ENCODE measurements at places on chromosomes 12 and 14.
A peak's percentile ranks its signal among the peaks of the same experiment; 100 is the strongest.

DNA sequence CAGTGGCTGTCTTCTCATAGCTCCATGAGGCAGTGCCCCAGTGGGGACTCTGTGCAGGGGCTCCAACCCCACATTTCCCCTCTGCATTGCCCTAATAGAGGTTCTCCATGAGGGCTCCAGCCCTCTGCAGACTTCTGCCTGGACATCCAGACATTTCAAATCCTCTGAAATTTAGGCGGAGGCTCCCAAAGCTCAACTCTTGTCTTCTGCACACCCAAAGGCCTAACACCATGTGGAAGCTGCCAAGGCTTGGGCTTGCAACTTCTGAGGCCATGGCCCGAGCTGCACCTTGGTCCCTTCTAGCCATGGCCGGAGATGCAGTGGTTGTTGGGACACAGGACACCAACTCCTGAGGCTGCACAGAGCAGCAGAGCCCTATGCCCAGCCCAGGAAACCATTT, 20.5 kb upstream of the PPP2R5C start:
- DNase-seq, result no peak

- DNase-seq, result no peak
Measured at GRCh38 chr14:51901475-51902024, 41.1 kb downstream of the GNG2 start.

- DNase-seq, result no peak
Measured at GRCh38 chr12:57783466-57783801, 847 bp downstream of the TSFM start.

- DNase-seq, result no peak
Measured at GRCh38 chr12:124613151-124613585, 45.8 kb upstream of the NCOR2 start.

GRCh38 chr12:99618657-99619056, 28.9 kb upstream of the GARIN6 start:
- DNase-seq, result no peak

DNA sequence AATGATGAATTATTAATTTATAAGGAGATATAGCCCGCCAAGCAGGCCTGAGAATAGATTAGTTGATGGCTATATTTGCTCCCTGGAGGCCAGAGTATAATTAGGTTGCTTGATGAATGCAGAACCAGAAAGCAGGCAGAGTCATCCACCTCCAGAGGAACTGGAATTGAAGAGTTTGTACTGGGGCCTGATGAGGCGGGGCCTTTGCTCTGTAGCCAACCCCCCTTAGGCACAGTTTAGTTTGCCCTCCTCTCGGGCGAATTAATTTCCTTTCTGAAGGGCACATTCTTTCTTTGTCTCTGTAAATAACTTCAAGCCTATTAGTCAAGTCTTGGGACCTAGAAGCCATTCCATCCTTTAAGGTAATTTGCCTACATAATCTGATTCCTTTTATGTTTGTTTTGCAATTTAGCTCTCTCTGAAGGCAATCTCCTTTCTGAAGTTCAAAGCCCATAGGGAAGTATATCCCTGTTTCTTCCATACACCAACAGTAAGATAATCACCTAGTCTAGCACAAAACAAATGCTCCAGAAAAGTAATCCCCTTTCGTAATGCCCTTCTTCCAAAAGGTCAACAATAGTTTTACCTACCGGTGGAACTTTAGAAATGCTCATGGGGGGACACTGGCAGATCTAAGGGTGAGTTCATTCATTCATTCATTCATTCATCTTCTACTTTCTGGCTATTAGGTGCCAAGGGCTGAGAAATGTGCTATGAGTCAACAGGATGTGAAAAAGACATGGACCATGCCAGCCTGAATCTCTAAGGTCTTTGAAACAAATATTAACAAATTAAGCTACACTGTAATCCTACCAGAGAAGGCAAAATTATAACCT, 84.8 kb upstream of the NUDT4 start:
- DNase-seq, result no peak

DNA sequence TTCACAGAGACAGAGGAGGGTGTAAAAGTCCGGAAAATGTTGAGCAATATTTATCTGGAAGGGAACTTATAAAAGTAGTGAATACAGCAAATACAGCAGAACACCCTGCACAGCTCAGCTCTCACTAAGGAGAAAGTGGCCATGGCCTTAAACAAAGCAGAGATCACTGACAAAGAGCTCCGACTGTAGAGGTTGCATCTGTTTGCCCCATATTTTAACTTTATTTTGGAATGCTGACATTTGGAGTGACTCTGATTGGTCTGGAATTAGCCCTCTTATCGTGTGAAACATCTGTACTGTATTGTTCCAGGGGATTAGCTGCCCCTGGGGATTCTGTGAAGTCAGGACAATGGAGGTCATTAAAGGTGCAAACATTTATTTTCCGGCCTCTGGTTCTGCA, 1275.7 kb upstream of the FLRT2 start:
- DNase-seq, result no peak

GRCh38 chr14:23486036-23486435, 16.5 kb downstream of the NGDN start:
- DNase-seq, result no peak

GRCh38 chr14:74756326-74756725, 6.8 kb upstream of the YLPM1 start:
- no peak for DNase-seq

- no peak for DNase-seq
Measured at GRCh38 chr12:127619869-127620734, 646.9 kb upstream of the TMEM132C start.

DNA sequence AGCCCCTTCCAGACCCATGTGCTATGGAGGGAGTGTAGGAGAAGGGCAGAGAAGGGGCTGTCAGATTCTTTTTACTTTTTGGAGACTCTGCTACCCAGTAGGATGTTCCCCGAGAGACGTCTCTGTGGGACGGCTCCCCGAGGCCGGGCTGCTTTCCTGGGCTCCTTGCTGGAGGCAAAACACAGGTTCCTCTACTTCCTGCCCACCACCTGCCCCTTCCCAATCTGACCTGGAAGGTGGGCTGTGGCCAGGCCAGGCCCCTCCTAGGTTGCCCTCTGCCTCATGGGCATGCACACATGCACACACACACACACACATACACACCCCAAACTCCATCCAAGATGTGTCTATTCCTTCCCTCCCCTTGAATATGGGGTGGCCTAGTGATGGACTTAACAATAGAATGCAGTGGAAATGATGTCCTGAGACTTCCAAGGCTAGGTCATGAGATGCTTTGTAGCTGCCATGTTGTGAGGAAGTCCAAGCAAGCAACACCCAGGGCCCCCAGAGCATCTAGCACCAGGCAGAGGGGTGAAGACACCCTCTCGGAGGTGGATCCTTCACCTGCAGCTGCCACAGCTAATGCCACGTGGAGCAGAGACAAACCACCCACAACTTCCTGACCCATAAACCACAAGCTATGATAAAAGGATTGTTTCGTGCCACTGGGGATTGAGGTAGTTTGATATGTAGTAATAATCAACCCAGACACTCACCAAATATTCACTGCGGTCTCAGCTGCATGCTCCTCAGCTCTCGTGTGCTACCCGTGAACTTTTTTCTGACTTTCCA, 1.6 kb upstream of the ASB2 start:
- DNase-seq, result no peak

GRCh38 chr14:69559581-69560011, 15.1 kb downstream of the CCDC177 start:
- no peak for DNase-seq

- DNase-seq, result no peak
Measured at GRCh38 chr12:44334347-44334746, 498.5 kb downstream of the TMEM117 start.

DNA sequence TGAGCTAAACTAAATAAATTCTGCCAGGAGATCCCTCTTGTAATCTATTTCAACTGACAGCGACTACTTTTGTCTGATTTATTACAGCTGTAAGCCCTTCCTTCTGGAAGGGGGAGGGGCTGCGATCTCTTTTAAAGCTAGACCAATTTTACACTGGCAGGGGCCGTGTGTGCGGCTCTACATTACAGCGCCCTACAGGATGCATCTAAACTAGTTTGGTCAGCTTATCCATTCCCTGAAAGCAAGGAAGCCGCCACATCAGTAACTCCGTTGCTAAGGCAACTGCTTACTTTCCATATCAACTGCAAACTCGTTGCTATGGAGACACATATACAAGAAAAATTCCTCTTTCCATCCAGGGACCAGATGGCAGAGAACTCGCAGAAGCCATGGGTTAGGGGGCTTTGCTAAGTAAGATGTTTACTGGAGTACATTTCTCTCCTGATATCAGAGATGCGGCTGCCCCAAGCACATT, 17.4 kb downstream of the FOXN3 start:
- no peak for DNase-seq

DNA sequence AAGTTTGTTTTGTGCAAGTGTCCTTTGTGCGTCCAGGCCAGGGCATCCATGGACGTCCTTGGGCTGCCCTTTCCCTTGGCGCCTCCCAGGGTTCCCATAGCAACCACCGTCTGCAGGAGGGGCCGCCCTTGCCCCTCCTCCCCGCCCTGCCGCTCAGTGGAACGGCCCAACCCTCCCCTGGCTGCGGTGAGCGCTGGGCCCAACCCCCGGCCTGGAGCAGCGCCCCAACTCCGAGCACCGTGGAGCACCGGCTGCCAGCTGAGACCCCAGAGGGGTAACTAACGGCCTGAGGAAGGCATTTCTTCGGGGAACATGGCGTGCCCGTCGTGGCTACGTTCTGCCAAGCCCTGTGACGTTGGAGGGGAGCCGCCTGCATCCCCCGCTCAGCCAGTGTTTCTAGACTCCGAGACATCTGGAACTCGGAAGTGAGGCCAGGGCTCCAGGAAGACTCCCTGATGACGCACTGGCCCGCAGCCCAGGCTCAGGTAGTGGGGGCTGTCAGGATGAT, 5.3 kb upstream of the ACACB start:
- DNase-seq, result peak; percentile 51

GRCh38 chr14:76975812-76976211, 52.7 kb downstream of the IRF2BPL start:
- DNase-seq, result no peak

GRCh38 chr14:61950340-61950739, 188.1 kb downstream of the SNAPC1 start:
- no peak for DNase-seq

DNA sequence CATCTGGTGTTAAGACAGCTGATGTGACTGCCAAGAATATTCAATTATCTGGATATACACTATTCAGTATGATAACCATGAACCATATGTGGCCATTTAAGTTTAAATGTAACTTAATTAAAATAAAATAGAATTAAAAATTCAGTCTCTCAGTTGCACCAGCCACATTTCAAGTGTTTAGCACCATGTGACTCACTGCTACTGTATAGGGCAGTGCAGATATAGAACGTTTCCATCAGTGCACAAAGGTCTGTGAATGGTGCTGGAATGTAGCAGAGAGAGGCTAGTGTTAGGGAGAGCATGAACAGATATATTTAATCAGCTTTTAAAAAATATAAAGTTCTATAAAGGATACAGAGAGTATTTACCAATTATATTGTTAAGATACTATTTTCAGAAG, 28.7 kb downstream of the ARID4A start:
- DNase-seq, result no peak

GRCh38 chr12:121805171-121806008, 1.6 kb downstream of the SETD1B start:
- peak; percentile 58 for DNase-seq

- DNase-seq, result no peak
Measured at GRCh38 chr14:68822132-68822651, 29.3 kb upstream of the ZFP36L1 start.

GRCh38 chr12:7162691-7163114, 26.8 kb upstream of the PEX5 start:
- DNase-seq, result peak; percentile 29

- DNase-seq, result no peak
Measured at GRCh38 chr12:112482733-112483132, 64.0 kb downstream of the PTPN11 start.

DNA sequence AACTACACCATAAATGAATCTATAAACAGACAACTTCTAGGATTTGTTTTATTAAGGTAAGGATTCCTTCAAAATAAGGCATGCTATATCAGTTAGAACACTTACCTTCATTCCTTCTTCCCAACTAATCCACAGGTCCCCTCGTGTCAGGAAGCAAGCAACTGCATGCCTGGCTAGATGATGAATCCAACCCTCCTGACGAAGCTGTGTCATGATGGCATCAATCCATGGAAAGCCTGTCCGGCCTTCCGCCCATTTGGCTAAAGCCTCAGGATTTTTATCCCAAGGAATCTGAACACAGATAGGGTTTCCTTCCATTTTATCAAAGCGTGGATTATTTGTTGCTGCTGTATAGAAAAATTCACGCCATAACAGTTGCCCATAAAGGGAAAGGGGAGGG, 12.5 kb upstream of the MTERF2 start:
- DNase-seq, result no peak

DNA sequence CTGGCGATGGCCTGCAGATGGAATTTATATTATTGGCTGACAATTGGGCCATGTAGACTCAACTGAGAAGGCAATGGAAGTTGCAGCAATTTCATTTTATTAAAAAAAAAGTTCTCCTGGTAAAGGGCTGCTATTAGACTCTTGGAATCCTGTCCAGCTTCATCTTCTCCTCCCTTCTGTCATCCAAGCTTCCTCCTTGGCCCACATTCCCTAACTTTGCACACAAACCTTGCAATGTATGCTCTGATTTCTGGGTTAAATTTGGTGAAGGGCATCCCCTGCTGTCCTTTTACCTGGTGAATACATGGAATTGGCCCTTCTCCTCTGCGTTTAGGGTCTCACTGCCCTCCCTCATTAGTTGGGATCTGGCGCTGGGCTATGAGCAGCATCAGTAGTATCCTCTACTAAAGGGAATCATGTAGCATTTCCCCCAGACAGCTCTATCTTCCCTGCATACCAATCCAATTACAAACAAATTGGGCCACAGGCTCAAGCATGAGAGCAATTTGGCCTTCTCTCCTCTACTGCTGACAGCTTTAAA, 336.9 kb downstream of the BMP4 start:
- no peak for DNase-seq

DNA sequence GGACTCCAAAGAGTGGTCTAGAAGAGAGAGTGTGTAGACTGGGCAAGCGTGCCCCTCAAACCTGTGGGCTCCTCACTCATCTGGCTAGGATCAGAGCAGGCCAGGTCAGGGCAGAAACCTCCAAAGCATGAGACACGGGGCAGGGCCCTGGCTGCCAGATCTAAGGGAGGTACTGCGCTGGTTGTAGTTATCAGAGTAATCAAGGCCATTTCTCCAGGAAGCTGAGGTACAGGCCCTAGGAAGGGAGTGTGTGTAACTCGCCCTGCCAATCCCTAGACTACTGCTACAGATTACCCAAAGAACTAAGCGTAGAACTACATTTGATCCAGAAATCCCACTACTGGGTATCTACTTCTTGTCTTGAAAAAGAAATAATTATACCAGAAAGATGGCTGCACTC, 84.5 kb downstream of the SSPN start:
- no peak for DNase-seq

DNA sequence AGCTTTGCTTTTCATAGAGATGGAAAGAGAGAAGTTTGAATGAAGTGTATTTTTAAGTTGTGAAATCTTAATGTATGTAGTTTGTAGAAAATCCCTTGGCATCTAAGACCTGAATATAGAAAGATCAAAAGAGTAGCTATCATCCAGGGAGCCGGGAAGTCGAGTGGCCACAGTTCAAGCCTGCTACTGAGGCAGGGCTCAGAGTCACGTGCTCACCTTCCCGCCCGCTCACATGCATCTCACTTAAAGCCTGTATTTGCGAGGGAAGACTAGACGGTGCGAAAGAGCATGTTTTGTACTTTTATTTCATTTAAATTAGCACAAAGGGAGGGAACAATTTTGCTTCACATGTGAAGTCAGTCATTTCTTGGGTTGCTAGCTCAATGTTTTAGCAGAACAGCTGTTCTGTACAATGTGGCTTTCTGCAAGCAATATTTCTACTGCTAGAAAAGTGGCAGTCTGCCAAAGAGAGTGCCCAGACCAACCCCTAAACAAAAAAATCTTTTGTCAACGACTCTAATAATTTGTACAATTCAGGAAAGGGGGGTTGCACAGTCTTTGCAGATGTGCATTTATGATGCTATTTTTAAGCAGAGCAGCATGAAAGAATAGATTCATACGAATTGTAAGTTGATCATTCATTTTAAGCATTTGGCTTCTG, 290.7 kb downstream of the NPAS3 start:
- no peak for DNase-seq

Data from 8988T (cell line).